ENCODE measurements at places on chromosomes 3 and 15.

GRCh38 chr3:107797586-107797985 lies 274.8 kb downstream of the BBX start:
- no peak for DNase-seq

- DNase-seq: peak; percentile 6
Measured at GRCh38 chr3:140117096-140117526, 182.1 kb downstream of the CLSTN2 start.

DNA sequence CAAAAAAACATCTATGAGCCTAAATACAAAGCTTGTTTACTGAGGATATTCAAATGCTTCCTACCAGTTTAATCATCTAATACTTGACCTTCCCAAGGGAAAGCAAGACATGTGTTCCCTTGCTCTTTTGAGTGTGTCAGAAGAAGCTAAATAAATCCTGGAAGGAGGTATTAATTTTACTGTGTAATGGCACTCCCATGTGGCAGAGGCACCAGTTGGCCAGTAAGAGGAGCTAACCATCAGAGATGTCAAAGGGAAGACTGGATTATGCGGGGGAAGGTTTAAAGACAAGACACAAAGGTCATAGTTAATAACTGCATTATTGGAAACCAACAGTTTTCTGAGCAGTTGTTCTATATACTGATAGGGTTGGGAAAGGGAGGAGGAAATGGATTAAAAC lies 125.1 kb downstream of the SUCLG2 start:
- DNase-seq: no peak

GRCh38 chr3:149277331-149277813 lies 55.7 kb upstream of the CP start:
- peak; percentile 87 for DNase-seq

DNA sequence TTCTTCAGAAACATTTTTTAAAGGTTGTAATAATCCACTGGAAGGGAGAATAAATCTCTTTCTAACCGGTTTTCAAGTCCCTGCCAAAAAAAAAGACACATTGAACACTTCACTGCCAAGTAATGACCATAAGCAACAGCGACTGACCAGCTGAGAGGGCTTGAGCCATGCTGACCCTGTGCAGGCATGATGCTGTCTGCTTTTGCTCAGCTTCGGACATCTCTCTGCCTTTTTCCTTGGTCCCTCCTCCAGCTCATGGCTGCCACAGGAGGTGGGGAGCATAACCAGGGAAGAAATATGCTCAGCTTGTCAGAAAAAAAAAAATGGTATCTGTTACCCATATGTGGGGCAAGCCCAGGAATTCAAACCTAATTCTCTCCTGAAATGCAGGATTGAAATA lies 1.5 kb downstream of the IGSF10 start:
- no peak for DNase-seq

GRCh38 chr3:31248563-31248992 lies 284.1 kb upstream of the STT3B start:
- no peak for DNase-seq

DNA sequence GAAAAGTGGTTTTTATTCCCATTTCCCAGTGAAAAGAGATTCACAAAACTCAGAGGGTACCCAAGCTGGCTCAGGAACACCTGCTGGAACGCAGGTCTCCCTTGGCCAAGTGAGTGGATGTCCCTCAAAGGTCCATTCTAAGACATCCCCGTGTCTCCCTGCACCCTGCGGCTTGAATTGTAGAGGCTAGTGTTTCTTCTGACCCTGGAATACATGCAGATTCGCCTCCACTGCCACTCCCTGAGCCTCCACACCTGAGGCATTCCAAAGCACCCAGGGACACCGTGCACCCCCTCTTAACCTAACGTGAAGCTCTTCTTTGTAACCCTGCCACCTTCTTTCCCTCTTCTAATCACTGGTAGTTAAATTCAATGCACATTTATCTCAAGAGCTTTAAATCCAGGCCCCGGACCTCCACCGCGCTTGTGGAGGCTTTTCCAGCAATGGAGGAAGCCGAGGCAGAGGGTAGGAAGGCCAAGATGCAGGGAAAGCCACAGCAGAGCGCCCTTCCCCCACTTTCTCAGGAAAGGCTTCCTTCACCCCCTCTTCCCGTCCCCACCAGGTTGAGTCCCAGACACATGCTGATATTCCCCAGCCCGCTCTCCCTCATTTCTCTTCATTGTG lies 590 bp upstream of the ITGA11 start:
- DNase-seq: no peak

- no peak for DNase-seq
Measured at GRCh38 chr3:184337399-184337714, at the start of gene FAM131A. Gene FAM131A (plus strand): TSS chr3:184337600. CDS start chr3:184337631, 31 bp downstream.

DNA sequence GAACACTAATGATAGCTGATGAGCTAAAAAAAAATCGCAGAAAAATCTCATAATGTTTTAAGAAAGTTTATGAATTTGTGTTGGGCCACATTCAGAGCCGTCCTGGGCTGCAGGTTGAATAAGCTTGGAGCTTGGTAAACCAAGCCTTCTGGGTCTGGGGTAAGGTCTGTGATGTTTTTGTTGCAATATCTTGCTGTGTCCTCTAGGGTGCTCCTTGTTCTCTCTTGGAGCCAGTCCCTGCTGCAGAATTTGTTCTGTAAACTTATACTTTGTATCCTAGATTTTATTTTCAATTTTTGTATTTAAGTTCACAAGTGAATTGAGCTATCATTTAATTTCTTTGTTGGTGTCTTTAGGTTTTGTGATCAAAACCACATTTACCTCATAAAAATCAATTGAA lies 143.7 kb downstream of the NR1D2 start:
- peak; percentile 39 for DNase-seq

DNA sequence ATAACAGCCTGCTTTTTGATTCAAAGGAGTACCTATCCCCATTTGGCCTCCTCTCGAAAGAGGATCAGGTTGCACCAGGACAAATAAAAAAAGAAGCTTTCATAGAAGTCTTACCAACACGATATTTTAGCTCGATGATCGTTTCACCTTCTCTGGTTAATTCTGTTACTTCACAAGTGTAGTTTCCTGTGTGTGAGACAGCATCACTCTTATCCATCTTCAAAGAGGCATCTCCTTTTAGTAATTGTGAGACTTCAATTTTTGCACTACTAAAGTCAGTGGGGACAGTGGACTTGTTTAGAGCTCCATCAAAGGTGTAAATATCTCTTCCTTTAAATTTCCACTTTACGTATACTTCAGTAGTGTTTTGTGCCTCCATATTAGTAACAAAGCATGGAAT lies 11.0 kb downstream of the CD47 start:
- no peak for DNase-seq

GRCh38 chr3:79139395-79140068 lies 628.3 kb downstream of the ROBO1 start:
- DNase-seq: no peak

DNA sequence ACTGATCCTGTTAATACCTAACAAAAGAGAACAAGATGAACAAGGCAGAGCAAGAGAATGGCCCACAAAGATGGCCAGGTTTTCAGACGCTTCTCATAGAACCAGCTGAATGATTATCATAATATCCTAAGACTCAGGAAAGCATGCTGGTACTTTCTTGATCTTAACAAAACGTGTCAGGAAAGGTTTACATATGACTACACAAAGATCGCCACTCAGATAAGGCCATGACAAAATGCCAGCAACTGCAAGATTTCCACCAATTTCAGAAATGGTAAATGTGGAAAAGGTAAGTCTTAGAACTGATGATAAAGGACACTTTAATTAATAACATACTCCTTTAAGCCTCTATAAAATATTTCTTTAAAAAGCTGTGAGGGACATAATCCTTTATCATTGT lies 108.8 kb downstream of the DLG1 start:
- DNase-seq: no peak

Data from fibroblast of villous mesenchyme (primary cell).